ENCODE measurements at places on chromosomes 4 and X. TPM values are rescaled to one million over a fixed set of nuclear protein-coding genes. Genes with fewer than 3 reads are reported as not detected.

DNA sequence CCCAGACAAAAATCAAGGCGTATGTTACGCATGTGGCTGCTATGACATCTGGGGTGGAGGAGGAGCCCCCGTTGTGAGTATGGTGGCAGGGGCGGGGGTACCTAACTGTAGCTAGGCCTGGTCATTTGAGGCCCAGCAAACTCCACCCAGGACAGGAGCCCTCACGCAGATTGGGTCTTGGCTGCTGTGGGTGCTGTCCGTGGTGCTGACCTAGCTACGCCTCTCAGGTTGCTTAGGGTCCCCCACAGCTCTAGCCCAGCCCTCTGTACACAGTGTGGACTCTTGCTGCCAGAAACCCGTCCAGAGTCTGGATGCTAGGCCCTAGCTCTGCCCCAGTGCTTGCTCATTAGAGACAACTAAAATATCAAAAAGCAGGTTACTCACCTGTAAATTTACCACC lies 146.7 kb upstream of the PSAPL1 start:
- DNase-seq = no peak
- H3K4me3 ChIP-seq = no peak overlapping the region
- H3K27ac ChIP-seq = no peak overlapping the region
- no peaks in the 10 kb centered on the region for H3K4me1 ChIP-seq
- H3K27me3 ChIP-seq = no peaks in the 10 kb centered on the region

- H3K4me1 ChIP-seq = no peaks in the 10 kb centered on the region
- no peak for DNase-seq
- H3K27ac ChIP-seq = no peak overlapping the region
- H3K4me3 ChIP-seq = no peak overlapping the region
- no peaks in the 10 kb centered on the region for H3K27me3 ChIP-seq
- H3K36me3 ChIP-seq = no peaks in the 10 kb centered on the region
Measured at GRCh38 chrX:130665263-130665662, 237.7 kb downstream of the ENOX2 start.

- H3K27ac ChIP-seq = no peak overlapping the region
- H3K4me3 ChIP-seq = peak overlapping the region; percentile 36
- H3K36me3 ChIP-seq = no peaks in the 10 kb centered on the region
- no peak for DNase-seq
Measured at GRCh38 chrX:43552156-43552555, 103.9 kb upstream of the MAOA start.

DNA sequence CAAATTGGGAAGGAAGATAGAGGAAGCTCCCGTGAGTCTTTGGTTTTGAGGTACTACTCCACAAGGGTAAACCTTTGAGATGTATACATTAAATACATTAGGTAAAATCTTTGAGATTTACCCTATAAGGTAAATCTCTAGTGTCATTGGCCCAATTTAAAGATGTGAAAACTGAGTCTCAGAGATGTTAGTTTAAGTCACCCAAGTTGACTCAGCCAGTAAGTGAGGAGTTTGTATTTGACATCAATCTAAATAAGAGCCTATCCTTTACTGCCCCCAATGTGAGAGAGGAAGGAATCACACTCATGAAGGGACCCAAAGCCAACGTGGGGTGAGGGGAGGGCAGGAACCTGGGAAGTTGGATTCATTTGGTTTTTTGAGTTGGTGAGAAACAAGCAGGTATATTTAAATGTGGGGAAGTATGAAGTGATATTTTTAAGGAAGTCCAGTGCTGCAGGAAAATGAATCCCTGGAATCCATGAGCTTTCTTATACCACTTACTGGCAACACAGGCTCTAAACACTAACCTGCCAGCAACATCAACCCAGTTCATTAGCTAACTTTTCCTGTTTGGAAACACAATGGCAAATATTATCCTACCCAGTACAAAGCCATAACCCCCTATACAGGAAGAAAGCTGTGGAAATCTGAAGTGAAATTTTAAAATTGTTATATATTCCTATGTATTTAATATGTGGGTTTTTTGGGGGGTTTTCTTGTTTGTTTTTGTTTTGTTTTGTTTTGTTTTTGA lies 55.3 kb downstream of the PALLD start:
- DNase-seq = no peak
- no peaks in the 10 kb centered on the region for H3K4me1 ChIP-seq
- H3K27me3 ChIP-seq = no peaks in the 10 kb centered on the region

DNA sequence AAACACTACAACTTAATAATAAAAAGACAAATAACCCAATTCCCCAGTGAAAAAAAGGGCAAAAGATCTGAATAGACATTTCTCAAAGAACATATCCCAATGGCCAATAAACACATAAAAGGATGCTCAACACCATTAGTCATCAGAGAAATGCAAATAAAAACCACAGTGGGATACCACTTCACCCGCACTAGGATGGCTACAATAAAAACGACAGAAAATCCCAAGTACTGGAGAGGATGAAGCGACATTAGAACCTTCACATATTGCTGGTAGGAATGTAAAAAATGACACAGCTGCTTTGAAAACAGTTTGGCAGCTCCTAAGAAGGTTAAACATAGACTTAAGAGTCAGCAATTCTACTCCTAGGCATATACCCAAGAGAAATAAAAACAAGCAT lies 140.6 kb upstream of the ARX start:
- no peaks in the 10 kb centered on the region for H3K27me3 ChIP-seq
- no peaks in the 10 kb centered on the region for H3K36me3 ChIP-seq
- no peak for DNase-seq
- no peak overlapping the region for H3K27ac ChIP-seq
- H3K4me3 ChIP-seq = no peak overlapping the region

DNA sequence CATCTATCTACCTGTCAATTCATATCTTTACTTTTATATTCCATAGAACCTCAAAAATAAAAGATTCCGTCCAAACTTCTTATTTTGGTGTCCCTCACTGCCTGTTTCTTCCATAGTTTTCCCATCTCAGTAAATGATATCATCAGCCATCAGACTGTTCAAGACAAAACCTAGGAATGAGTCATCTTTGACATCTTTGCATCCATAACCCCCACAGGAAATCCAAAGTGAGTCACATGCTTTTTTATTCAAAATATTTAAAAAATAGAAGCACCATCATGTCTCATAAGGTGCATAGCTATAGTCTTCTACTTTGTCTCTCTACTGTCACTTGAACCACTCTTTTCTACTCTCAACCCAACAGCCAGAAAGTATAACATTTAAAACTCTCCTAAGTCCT lies 29.9 kb upstream of the CXXC4 start:
- H3K4me1 ChIP-seq = no peaks in the 10 kb centered on the region
- DNase-seq = no peak
- no peak overlapping the region for H3K27ac ChIP-seq
- no peaks in the 10 kb centered on the region for H3K27me3 ChIP-seq

GRCh38 chr4:88135356-88135663 lies 23.1 kb downstream of the ABCG2 start:
- no peak overlapping the region for H3K27ac ChIP-seq
- no peak overlapping the region for H3K4me3 ChIP-seq
- H3K4me1 ChIP-seq = no peaks in the 10 kb centered on the region
- H3K27me3 ChIP-seq = no peaks in the 10 kb centered on the region
- no peaks in the 10 kb centered on the region for H3K36me3 ChIP-seq
- no peak for DNase-seq

- H3K36me3 ChIP-seq = no peaks in the 10 kb centered on the region
- H3K27ac ChIP-seq = peak overlapping the region; percentile 15
- no peak for DNase-seq
- H3K4me3 ChIP-seq = no peak overlapping the region
- H3K4me1 ChIP-seq = peaks cover 40% of the 10 kb centered on the region
Measured at GRCh38 chr4:30952526-30953219, 232.5 kb downstream of the PCDH7 start.

- H3K27ac ChIP-seq = no peak overlapping the region
- H3K4me3 ChIP-seq = peak overlapping the region; percentile 83
- DNase-seq = no peak
- H3K36me3 ChIP-seq = no peaks in the 10 kb centered on the region
- no peaks in the 10 kb centered on the region for H3K27me3 ChIP-seq
Measured at GRCh38 chr4:68346461-68346860, 3.4 kb downstream of the YTHDC1 start.

GRCh38 chrX:147910607-147911006 lies 1.1 kb upstream of the FMR1 start:
- H3K27ac ChIP-seq = no peak overlapping the region
- no peaks in the 10 kb centered on the region for H3K36me3 ChIP-seq
- no peak overlapping the region for H3K4me3 ChIP-seq

GRCh38 chr4:145888393-145888792 lies 50.2 kb downstream of the ZNF827 start:
- H3K27me3 ChIP-seq = no peaks in the 10 kb centered on the region
- DNase-seq = no peak
- H3K27ac ChIP-seq = peak overlapping the region; percentile 75
- H3K4me3 ChIP-seq = no peak overlapping the region
- H3K36me3 ChIP-seq = peaks cover 3% of the 10 kb centered on the region

GRCh38 chrX:77143907-77144306 lies 303.3 kb upstream of the FGF16 start:
- no peak overlapping the region for H3K4me3 ChIP-seq
- no peaks in the 10 kb centered on the region for H3K4me1 ChIP-seq
- no peak for DNase-seq
- no peaks in the 10 kb centered on the region for H3K27me3 ChIP-seq

- H3K4me1 ChIP-seq = no peaks in the 10 kb centered on the region
- no peaks in the 10 kb centered on the region for H3K36me3 ChIP-seq
Measured at GRCh38 chr4:44984083-44984482, 257.7 kb upstream of the GNPDA2 start.

GRCh38 chrX:63453571-63453970 lies 102.4 kb upstream of the SPIN4 start:
- H3K36me3 ChIP-seq = no peaks in the 10 kb centered on the region
- DNase-seq = no peak
- H3K27ac ChIP-seq = no peak overlapping the region
- no peaks in the 10 kb centered on the region for H3K27me3 ChIP-seq
- H3K4me3 ChIP-seq = no peak overlapping the region
- no peaks in the 10 kb centered on the region for H3K4me1 ChIP-seq

DNA sequence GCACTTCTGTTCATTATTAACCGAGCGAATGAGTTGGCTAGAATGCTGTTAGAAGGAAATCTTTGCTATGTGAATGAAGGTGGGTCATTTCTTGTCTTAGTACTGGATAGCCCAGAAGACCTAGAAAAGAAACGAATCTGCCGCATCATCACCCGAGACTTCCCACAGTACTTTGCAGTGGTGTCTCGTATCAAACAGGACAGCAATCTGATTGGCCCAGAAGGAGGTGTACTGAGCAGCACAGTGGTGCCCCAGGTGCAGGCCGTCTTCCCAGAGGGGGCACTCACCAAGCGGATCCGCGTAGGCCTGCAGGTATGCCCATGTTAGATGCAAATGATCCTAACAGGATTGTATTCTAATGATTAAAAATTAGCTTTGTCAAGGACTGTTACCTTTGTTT lies 286.3 kb downstream of the ANK2 start:
- no peaks in the 10 kb centered on the region for H3K27me3 ChIP-seq
- H3K36me3 ChIP-seq = no peaks in the 10 kb centered on the region
- H3K27ac ChIP-seq = no peak overlapping the region

DNA sequence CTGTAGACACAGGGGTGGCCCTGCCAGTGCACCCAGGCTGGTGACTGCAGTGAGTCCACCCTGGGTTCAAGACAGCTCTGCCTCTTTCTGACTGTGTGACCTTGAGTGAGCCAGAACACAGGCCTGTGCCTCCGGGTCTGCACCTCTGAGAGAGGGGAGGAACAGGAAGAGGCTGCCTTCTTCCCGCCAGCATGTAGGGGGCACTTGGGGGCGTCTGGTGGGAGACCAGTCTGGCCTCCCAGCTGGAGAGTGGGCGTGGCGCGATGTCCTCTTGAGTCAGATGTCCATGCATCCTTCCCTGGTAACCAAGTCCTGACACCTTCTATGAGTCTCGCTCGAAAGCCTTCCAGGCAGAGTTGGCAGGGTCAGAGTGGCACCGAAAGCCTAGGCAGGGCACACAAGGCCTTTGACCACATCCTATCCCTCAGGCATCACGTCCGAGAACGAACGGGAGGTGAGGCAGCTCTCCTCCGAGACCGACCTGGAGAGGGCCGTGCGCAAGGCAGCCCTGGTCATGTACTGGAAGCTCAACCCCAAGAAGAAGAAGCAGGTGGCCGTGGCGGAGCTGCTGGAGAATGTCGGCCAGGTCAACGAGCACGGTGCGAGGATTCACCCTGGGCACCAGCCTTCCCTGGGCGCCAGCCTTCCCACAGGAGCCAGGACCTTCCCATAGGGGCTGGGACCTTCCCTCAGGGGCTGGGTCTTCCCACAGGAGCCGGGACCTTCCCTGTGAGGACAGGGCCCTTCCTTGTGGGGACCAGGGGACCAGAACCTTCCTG lies 21.3 kb downstream of the WFS1 start:
- DNase-seq = no peak
- no peaks in the 10 kb centered on the region for H3K4me1 ChIP-seq
- no peak overlapping the region for H3K27ac ChIP-seq
- peaks cover 89% of the 10 kb centered on the region for H3K36me3 ChIP-seq
- H3K27me3 ChIP-seq = no peaks in the 10 kb centered on the region
- H3K4me3 ChIP-seq = no peak overlapping the region

GRCh38 chr4:140710908-140711622 lies 45.1 kb downstream of the TBC1D9 start:
- no peak overlapping the region for H3K27ac ChIP-seq
- H3K4me3 ChIP-seq = no peak overlapping the region
- H3K27me3 ChIP-seq = no peaks in the 10 kb centered on the region
- peaks cover under 1% of the 10 kb centered on the region for H3K4me1 ChIP-seq
- no peak for DNase-seq
- H3K36me3 ChIP-seq = no peaks in the 10 kb centered on the region

DNA sequence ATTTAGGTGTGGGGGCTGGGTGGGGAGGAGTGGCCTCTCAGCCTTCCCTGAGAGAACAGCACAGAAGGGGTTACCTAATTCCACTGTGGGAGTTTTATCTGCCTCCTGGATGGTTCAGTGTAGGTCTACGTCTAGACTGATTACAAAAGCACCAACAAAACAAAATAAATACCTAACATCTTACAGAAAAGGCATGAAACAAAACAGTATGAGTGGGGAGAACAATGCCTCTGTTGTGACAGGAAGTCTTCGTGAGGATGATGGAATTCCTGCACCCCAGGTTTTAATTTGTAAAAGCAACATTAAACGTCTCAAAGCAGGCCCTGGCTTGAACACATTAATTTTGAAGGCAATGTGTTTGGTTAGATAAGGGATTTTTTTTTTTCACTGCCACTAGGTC lies 112.1 kb upstream of the GPC4 start:
- H3K27me3 ChIP-seq = no peaks in the 10 kb centered on the region
- no peak overlapping the region for H3K4me3 ChIP-seq
- no peaks in the 10 kb centered on the region for H3K36me3 ChIP-seq

GRCh38 chrX:100120956-100121355 lies 289.1 kb downstream of the PCDH19 start:
- H3K36me3 ChIP-seq = no peaks in the 10 kb centered on the region
- no peak overlapping the region for H3K4me3 ChIP-seq
- no peaks in the 10 kb centered on the region for H3K27me3 ChIP-seq

Gene TLL1
- 3.7 TPM for total RNA-seq

Gene SGMS2
- 119 TPM for total RNA-seq

Gene HNRNPH2
- 24.9 TPM for total RNA-seq

Gene PWWP3B
- total RNA-seq = not detected

Gene CYBB
- 38.7 TPM for total RNA-seq

Gene CLNK
- total RNA-seq = not detected
